Ascending aorta (tissue), 2 donors: ENCODE measurements at places on chromosomes 5 and 9. TPM values are rescaled to one million over a fixed set of nuclear protein-coding genes. Genes with fewer than 3 reads are reported as not detected.

Gene MYOT
- total RNA-seq, result 12.3 TPM

Gene DMRT3
- total RNA-seq, result not detected

Gene SPATA31D4
- total RNA-seq, result not detected

GRCh38 chr5:103433211-103433610 is 129.4 kb downstream of the NUDT12 start:
- no peak for DNase-seq

DNA sequence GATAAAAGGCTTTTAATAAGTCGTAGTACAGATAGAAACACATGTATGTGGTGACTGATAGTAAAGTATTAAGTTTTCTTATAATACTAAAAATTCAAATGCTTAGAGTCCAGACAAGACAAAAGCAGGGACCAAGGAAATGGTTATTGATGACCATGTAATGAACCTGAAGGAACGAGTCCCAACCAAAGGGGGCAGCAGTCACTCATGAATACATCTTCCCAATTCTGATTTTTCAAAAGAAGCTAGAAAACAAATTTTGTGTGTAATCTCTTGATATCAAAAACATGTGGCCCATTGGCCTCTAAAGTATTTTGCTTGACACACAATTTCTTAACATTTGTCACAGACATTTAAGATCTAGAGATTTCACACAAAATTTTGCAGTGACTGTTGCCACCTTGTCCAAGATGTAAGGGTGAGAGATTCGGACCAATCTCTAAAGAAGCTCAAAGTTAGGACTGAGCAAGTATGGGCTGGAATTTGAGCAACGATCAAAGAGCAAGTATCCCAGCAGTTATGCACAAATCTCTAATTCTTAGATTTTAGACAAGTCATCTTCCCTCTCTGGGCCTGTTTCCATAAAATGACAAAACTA is 66.8 kb downstream of the ARL15 start:
- no peak for DNase-seq

- DNase-seq, result no peak
Observed at GRCh38 chr5:117455236-117456233, 880.9 kb upstream of the SEMA6A start.

DNA sequence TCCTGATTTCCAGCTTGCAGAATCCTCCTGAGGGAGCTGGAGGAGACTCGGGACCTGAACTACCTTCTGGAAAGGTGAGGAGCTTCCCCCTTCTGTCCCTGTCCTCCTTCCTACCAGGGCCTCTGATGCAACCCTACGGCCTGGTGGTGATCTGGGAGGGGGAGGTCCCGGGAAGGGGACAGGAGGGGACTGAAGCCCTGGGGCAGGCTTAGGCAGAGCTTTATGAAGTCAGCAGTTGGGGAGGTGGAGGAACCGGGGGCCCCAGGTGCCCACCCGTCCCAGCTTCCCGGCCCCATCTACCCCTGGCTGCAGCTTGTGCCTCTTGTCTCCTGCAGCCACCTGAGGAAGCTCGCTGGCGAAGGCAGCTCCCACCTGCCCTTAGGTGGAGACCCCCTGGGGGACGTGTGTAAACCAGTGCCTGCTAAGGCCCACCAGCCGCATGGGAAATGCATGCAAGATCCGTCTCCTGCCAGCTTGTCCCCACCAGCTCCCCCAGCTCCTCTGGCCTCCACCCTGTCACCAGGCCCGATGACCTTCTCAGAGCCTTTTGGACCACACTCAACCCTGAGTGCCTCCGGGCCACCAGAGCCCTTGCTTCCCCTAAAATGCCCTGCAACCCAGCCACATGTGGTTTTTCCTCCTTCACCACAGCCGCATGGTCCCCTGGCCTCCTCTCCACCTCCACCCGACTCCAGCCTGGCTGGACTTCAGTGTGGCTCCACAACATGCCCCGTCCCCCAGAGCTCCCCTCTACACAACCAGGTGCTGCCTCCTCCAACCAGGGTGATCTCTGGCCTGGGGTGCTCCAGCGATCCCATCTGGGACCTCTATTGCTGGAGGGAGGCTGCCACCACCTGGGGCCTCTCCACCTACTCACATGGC is 2.1 kb downstream of the SPATA31E1 start:
- no peak for DNase-seq
